ENCODE measurements at places on chromosomes 2 and 18.

DNA sequence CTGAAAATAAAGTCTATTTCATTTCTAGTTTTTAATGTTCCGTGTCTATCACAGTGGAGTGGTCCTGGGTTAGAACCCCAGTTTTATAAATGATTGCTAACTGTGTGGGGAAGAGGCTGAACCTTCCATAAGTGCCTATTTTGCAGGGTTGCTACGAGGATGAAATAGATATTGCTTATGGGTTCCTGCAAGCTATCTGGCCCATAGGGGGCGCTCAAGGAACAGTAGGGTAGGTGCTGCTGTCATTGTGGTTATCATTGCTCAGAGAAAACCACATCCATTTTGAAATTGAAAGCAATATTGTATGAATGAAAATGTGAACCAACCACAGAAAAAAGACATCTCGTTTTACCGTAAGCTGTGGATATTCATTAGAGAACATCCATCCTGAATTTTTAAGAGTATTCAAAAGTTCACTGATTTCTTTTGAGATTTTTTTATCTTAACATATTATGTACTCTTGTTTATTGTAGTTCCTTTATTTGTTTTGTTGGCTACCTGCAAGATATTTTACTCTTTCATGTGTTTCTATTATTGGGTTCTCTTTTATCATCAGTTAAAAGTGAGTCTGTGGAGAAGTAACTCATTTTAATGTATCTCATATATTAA, 261.6 kb downstream of the NAPG start:
- peak; percentile 67 for DNase-seq

GRCh38 chr2:120026890-120027289, 14.0 kb downstream of the EPB41L5 start:
- DNase-seq, result no peak

DNA sequence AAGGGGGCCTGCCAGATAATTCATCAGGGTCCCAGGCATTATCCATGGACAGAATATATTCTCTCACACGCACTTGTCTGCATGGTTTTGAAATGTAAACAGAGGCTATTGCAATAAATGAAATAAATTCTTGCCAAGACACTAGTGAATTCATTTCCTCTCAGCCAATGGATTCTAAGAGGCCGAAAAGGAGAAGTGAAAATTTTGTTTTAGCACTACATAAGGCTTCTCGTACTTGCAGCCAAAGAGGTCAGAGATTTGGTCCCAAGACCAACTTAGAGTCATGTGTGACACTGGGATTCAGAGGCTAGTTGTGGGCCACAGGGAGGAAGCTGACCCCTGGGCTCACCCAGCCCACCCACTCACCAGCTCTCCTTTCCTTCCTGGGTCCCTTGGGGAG, 184.1 kb upstream of the GLI2 start:
- DNase-seq, result no peak

GRCh38 chr2:70104231-70105111, 17.2 kb downstream of the PCBP1 start:
- no peak for DNase-seq

DNA sequence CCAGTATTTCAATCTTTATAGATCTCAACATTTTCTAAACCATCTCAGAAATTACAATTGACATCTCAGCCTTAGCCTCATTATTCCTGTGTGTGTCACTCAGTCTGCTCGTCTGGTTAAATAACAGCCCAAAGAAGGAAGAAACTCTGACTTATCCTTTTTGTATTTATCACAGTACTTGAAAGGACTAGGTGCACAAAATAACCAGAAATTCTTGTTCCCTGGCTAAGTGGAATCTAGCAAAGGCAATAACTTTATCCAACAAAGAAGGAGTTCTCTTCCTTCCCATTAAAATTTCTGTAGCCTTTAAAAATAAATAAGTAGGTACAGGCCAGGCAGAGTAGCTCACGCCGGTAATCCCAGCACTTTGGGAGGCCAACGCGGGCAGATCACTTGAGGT, 139.9 kb upstream of the PID1 start:
- no peak for DNase-seq

Data from NCI-H1092 (cell line).